NCI-H1105 (cell line): ENCODE measurements at places on chromosomes 13 and 19.

GRCh38 chr19:51311351-51312257, at the start of gene IGLON5:
IGLON5 (plus strand) TSS chr19:51311644; CDS start chr19:51311848, 204 bp downstream.
- DNase-seq = no peak

- DNase-seq = no peak
Observed at GRCh38 chr19:6737873-6738786, 750 bp upstream of the GPR108 start.

GRCh38 chr13:111474136-111475002, 153.9 kb downstream of the TEX29 start:
- peak; percentile 63 for DNase-seq

GRCh38 chr19:4495471-4495870, 22.8 kb downstream of the PLIN4 start:
- no peak for DNase-seq

DNA sequence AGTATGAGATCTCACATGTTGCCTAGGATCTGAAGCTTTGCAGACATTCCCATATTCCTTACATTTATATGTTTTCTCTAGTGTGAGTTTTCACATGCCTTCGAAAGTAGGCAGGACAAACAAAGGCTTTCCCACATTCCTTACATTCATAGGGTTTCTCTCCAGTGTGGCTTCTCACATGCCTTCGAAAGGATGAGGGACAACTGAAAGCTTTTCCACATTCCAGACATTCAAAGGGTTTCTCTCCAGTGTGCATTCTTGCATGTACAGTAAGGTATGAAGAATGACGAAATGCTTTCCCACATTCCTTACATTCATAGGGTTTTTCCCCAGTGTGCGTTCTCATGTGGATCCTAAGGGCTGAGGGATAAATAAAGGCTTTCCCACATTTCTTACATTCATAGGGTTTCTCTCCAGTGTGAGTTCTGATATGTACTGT, 14.2 kb downstream of the ZNF699 start:
- no peak for DNase-seq

DNA sequence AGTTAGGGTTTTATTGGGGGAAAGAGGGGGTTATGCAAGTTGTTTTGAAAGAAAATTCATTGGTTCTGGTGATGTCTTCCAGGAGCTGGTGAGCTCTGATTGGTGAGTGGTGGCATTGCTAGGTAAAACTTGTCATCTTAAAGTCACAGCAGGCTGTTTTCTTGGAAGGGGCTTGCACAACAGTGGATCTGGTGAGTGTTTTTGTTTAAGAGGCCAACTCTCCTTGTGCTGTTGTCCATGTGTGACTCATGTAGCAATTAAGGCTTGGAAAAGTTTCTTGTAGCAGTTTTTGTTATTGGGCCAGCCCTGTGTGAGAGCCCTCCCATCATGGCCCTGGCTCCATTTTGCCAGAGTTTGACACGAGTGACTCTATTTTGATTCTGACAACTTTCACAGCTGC, 109.4 kb downstream of the RFC3 start:
- no peak for DNase-seq

DNA sequence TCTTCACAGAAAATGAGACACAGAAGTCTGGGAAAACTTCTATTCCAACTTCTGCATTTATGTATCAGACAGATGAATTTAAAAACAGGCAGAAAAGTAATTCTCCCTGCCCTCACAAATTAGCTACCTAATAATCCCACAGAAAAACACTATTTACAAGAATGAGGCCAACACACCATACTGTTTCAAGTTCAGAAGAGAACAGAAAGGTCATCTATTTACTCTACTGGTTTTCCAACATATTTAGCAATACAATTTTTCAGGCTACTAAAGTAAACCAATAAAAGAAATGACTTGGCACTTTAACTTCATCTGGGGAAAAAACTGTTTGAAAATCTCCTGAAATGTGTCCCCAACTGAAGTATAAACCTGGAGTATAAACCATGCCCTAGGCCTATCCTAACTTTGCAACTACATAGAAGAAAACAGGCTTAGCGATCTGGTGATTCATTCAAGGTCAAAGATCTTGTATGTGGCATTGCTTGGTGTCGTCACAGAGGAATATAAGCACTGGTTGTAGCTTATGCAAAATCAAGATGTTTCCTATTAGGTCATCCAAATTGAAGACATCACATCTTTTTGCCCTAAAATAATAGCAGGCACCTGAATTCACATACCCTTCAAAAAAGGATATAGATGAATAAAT, 20.1 kb upstream of the EBPL start:
- no peak for DNase-seq

DNA sequence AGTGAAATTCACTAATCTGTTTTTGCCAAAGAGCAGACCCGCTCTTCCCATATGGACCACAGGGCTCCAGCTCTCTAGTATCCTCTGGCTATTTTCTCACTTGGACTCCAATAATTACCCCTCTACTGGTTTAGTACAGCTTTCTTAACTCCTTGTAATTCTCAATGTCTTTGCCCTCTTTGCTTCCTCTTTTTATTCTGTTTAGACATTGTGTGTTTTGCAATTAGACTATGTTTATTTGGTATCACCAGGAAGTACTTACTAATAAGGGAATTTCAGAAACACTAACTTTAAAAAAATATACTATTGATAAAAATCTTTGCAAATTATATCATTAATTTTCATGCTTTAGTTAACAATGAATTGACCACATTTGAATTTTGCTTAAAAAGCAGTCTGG, 111.6 kb upstream of the OBI1 start:
- no peak for DNase-seq

DNA sequence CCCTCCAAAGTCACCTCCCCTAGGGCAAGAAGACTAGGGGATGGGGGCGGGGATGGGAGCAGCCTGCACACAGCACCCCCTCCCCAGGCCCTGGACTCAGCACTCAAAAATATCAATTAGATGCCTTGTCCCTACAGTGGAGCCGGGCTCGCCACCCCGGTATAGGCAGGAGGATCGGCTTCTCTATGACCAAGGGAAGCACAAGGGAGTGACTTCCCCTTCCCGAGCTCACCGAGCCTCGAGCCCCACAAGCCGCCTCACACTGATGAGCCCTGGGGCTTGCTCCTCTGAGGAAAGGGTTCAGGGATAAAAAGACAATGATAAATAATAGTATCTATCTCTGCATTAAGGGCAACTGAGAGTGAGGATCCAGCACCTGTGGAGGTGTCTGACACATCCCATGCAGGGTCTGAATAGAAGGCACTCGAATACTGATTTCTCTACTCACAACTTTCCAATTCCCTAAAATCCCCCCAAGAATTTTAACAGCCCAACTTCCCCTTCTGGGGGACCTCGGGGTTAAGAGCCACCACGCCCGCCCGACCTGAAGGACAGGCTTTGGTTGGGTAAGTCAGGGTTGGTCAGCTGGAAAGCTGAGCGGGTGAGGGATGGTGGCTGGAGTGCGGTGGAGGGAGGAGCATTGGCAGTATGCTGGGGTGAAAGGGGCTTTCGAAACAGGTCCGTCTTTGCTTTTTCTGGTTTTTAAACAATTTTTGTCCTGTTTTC, 51.3 kb downstream of the STK24 start:
- no peak for DNase-seq

DNA sequence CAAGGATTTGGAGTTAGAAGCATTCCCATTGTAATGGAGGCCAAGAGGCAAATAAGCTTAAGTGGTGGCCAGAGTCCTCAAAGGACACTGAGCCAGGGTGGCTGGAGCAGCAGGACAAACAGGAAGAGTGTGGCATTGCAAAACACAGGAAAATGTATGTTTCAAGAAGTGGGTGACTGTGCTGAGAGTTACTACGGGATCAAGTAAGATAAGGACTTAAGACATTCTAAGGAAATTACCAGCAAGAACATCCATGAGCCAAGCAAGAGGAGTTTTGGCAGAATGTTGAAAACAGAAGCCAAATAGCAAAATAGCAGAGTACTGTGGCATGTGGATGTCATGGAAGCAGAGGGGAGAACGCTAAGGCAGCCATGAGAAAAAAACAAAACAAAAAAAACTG, 104.2 kb downstream of the RAP2A start:
- DNase-seq = no peak

GRCh38 chr19:55519451-55520311, 17.3 kb downstream of the SBK2 start:
- DNase-seq = no peak

- no peak for DNase-seq
Observed at GRCh38 chr13:77563111-77563510, 27.6 kb downstream of the SCEL start.

DNA sequence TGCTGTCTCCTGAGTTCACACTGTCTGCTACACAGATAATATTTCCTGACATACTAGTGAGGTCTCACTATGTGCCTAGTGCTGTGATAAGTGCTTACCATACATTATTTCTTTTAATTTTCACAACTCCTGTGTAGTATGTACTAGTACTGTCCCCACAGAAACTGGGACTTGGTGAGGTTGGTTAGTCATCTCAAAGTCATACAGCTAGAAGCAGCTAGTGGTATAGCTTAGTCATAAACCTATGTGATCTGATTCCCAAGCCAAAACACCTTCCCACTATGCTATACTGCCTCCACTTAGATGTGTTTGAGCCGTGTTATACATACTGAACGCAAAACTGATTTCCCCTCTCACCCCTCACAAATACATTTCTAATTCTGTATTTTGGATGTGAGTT, 10.5 kb downstream of the MTMR6 start:
- DNase-seq = no peak

DNA sequence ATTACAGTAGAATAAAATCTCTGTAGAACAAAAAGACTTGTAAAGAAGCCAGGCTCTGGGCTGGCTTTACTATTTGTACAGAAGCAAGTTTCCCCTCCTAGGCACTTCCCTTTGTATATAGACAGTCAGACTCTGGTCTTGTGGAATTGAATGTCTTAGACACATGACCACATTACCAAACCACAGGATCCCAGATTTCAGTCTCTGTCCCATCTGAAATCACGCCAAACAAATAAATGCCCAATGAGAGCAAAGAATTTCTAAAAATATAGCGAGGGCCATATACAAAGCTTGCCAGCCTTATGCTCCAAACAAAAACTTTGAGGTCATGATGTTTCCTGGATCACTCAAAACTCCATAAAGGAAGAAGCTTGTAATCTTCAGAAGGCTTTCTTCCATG, 23.9 kb downstream of the CCDC70 start:
- DNase-seq = no peak

GRCh38 chr19:3573858-3574637, 1.3 kb downstream of the HMG20B start:
- peak; percentile 64 for DNase-seq

GRCh38 chr13:29165840-29166239, 345.7 kb downstream of the MTUS2 start:
- no peak for DNase-seq

GRCh38 chr13:80217614-80218456, 123.1 kb downstream of the SPRY2 start:
- no peak for DNase-seq

- DNase-seq = no peak
Observed at GRCh38 chr19:17860993-17861360, 1.3 kb downstream of the RPL18A start.

DNA sequence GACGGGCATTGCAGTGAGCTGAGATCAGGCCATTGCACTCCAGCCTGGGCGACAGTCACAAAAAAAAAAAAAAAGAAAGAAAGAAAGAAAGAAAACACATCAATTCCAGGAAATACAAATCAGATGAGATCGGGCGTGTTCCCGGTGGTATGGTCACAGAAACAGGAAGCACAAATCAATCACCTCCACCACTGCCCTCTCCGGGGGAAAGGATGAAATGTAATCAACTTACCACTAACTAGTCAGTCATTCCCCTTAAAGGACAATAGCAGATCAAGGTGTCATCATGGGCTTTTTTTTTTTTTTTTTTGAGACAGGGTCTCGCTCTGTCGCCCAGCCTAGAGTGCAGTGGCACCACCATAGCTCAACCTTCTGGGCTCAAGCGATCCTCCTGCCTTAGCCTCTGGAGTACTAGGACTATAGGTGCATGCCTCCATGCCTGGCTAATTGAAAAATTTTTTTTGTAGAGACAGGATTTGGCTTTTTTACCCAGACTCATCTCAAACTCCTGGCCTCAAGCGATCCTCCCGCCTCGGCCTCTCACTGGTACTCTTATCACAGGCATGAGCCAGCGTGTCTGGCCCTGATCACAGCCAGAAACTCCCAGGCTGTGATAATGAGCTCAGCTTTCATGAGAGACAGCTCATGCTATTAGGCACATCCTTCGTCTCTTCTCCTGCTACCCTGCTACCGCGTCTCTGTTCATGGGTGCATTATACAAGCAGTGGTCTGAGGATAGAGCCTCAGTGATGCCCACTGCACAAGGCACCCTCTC, 6.8 kb upstream of the DPRX start:
- DNase-seq = no peak

DNA sequence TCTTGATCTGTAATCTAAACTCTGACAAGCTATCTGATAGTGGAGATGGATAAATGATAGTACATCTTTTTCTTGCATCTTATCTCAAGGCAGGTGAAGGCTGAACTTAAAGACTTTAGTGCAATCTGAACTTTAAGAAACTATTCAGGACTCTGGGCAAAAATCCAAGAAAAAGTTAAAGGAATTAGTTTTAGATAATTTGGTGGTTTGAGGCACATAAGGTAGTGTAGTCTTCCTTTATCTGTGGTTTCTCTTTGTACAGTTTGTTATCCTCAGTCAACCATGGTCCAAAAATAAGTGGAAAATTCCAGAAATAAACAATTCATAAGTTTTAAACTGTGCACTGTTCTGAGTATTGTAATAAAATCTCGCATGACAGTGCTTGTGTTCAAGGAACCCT, 172.9 kb downstream of the UGGT2 start:
- DNase-seq = no peak

DNA sequence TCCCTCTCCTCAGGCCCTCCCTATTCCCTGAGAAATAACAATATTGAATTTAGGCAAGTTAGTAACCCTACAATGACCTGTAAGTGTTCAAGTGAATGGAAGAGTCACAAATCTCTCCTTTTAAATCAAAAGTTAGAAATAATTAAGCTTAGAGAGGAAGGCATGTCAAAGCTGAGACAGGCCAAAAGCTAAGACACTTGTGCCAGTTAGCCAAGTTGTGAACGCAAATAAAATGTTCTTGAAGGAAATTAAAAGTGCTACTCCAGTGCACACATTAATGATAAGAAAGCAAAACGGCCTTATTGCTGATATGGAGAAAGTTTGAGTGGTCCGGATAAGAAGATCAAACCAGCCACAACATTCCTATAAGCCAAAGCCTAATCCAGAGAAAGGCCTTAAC, 120.9 kb downstream of the RBM26 start:
- no peak for DNase-seq

- no peak for DNase-seq
Observed at GRCh38 chr19:5038631-5039271, 69.8 kb downstream of the KDM4B start.

- DNase-seq = no peak
Observed at GRCh38 chr13:104408733-104409132, 1342.5 kb upstream of the SLC10A2 start.

GRCh38 chr13:51721496-51721895, 82.5 kb downstream of the DHRS12 start:
- DNase-seq = no peak

DNA sequence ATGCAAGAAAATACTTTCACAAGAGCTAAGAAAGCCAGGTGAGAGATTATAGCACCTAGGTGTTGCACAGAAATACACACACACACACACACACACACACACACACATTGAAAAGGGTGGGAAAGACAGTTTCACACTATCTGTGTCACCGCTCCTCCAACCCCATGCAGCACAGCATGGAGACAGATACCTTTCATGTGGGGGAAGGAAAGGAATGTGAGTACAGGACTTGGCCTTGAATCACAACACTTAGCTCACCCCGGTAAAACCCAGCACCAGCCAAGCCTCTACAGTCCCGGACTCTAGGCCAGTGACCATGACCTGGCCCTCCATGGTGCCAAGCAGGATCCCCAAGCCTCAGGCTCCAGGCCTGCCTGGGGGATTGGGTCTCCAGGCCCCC, 462.0 kb upstream of the SPRY2 start:
- no peak for DNase-seq

GRCh38 chr13:79185580-79185979, 220.5 kb downstream of the RBM26 start:
- DNase-seq = no peak
